ENCODE measurements at places on chromosomes 16 and 17.
A peak's percentile ranks its signal among the peaks of the same experiment; 100 is the strongest.

DNA sequence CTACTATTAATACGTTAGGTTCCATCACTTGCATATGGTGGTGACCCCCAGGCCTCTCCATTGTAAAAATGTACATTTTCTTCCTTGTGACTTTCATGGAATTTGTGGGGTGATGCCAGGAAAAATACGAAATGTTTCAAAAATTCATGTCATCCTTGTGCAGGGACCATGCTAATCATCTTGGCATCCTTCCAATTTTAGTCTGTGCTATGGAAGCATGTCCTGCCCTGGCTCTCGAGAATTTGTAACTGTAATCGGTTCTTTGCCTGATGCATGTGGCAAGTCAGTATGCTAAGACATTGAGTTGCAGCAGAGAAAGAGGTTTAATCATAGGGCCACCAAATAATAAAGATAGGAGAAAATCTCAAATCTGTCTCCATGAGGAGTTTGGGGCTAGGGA is 14.3 kb upstream of the GINS3 start:
- no peak overlapping the region for H3K27ac ChIP-seq
- no peak overlapping the region for H3K4me3 ChIP-seq
- no peaks in the 10 kb centered on the region for H3K36me3 ChIP-seq
- no peaks in the 10 kb centered on the region for H3K4me1 ChIP-seq

GRCh38 chr16:64617836-64618476 is 503.9 kb downstream of the CDH11 start:
- H3K27ac ChIP-seq, result no peak overlapping the region
- H3K4me1 ChIP-seq, result no peaks in the 10 kb centered on the region

- no peak for DNase-seq
- no peak overlapping the region for H3K27ac ChIP-seq
- H3K36me3 ChIP-seq, result peaks cover 3% of the 10 kb centered on the region
- H3K27me3 ChIP-seq, result no peaks in the 10 kb centered on the region
These were observed 9.4 kb upstream of the SLC52A1 start for GRCh38 chr17:5044630-5045029.

DNA sequence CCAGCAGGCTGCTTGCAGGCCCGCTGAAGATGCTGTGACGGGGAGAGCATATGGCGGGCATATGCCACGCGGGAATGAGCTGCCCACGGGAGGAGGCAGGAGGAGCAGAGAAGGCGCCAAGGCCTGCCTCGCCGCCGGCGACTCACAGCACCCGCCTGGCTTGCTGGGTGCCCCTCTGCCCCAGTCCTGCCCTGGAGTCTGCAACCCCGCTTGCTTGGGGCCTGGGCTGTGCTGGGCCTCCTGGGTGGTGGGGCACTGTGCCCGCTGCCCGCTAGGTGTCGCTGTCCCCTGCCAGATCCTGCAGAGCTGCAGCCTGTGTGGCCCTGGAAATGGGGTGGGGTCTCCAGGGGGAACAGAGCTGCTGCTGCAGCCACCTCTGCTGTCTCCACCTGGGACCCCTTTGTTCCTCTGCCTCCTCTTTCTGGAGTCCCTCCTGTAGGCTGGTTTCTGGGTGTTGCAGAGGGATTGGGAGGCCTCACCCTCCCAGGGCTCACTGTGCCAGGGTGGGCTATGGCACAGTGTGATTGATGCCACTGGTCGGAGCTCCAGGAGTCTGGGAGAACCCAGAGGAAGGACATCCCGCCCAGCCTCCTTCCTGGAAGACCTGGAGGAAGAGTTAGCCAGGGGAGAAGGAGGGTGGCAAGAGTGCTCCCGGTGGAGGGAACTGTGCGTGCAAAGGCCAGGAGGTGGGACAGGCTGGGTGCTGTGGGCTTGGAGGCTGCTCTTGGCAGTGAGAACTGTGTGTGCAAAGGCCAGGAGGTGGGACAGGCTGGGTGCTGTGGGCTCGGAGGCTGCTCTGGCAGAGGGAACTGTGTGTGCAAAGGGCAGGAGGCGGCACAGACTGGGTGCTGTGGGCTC is 141.0 kb upstream of the CIBAR2 start:
- no peaks in the 10 kb centered on the region for H3K36me3 ChIP-seq
- H3K27ac ChIP-seq, result no peak overlapping the region
- DNase-seq, result peak; percentile 68
- peaks cover 5% of the 10 kb centered on the region for H3K4me1 ChIP-seq

DNA sequence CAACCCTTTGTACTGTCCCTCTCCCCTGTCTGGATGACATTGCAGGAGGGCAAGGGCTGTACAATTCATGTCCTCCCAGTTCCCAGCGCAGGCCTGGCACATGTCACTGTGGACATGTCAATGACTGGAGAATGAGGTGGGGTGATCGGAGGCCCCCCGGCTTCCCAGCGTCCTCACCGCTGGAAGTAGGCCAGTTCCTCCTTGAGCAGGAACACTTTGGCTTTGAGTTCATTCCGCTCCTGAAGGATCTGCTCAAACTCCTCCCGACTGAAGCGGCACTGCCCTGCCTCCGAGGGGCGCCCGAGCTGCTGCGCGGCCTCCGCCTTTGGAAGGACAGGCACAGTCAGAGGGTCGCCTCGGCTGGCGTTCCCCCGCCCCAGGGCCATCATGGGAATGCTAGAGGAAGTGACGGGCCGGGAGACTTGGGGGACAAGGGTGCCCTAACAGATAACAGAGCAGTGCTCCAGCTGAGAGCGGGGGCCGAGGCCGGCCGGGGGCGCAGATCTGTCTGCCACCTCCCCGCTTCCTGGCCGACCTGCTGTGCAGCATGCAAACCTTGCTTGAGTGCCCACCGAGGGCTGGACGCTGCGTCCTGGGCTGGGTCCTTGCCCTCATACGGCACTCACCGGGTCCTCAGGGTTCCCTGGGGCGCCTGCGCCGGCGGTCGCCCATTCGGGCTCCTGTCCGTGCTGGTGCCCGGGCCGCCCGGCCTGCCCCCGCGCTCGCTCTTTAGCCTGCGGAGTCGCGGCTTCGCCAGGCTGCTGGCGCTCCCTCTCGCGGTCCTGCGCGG is 1.3 kb downstream of the RILP start:
- H3K36me3 ChIP-seq, result peaks cover 3% of the 10 kb centered on the region
- no peaks in the 10 kb centered on the region for H3K27me3 ChIP-seq
- peaks cover 34% of the 10 kb centered on the region for H3K4me1 ChIP-seq
- H3K27ac ChIP-seq, result no peak overlapping the region
- H3K4me3 ChIP-seq, result peak overlapping the region; percentile 67

GRCh38 chr16:19829844-19830692 is 54.6 kb downstream of the GPRC5B start:
- H3K27me3 ChIP-seq, result no peaks in the 10 kb centered on the region
- no peaks in the 10 kb centered on the region for H3K4me1 ChIP-seq
- no peak overlapping the region for H3K4me3 ChIP-seq
- no peak overlapping the region for H3K27ac ChIP-seq
- DNase-seq, result no peak

DNA sequence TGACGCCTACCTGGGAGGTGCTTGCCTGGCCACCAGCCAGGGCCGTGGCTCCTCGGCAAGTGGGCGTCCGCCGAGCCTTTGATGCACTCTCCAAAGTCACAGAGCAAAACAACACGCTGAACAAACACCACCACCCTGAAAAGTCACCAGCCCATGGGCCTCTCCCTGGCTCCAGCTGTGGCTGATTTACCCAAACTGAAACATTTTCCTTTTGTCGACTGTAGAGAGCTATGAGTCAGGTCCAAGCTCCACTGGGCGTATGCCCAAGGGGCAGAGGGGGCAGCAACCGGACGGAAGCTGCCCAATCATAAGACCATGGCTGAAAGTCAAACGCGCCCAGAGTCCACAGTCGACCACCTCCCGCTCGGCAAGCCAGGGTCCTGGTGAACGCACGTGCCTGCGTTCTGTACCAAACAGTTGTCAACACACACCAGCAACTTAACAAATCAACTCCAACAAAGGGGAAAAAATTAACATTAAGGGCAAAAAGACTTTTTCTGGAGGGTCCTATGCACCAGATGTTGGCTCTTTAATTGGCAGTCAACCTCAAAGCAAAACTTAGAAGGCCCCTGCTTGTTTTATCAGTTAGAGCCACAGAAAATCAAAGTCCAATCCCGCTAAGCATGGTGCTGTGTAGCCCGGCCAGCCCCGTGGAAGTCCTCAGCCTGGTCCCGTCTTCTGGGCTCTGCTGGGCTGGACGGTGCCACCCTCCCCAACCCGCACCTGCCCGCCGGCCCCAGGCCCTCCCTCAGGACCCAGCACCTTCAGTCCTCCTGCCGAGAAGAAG is 47.3 kb downstream of the TBC1D16 start:
- H3K4me3 ChIP-seq, result no peak overlapping the region
- DNase-seq, result peak; percentile 34
- H3K27me3 ChIP-seq, result no peaks in the 10 kb centered on the region
- H3K36me3 ChIP-seq, result peaks cover 4% of the 10 kb centered on the region

GRCh38 chr17:49551221-49552069 is 24.2 kb upstream of the NXPH3 start:
- no peak overlapping the region for H3K4me3 ChIP-seq
- peaks cover 2% of the 10 kb centered on the region for H3K4me1 ChIP-seq
- DNase-seq, result no peak
- no peak overlapping the region for H3K27ac ChIP-seq
- H3K36me3 ChIP-seq, result no peaks in the 10 kb centered on the region
- no peaks in the 10 kb centered on the region for H3K27me3 ChIP-seq

DNA sequence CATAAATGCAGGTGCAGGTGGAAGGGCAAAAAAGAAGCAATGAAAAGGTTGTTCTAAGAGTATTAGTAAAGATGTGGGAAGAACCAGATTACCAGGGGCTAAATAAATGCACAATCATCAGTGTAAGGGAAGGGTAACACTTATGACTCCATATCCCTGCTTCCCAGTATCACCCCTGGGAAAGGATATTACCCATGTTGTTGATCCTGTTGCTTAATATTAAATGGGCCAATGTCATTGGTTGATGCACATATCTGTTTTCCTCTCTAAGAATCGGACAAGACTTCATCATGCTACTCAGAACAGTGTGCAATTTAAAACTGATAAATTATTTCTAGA is 34.7 kb upstream of the ABCA6 start:
- no peaks in the 10 kb centered on the region for H3K27me3 ChIP-seq
- H3K36me3 ChIP-seq, result peaks cover 5% of the 10 kb centered on the region
- H3K4me1 ChIP-seq, result no peaks in the 10 kb centered on the region
- no peak for DNase-seq
- H3K27ac ChIP-seq, result no peak overlapping the region
- H3K4me3 ChIP-seq, result no peak overlapping the region

DNA sequence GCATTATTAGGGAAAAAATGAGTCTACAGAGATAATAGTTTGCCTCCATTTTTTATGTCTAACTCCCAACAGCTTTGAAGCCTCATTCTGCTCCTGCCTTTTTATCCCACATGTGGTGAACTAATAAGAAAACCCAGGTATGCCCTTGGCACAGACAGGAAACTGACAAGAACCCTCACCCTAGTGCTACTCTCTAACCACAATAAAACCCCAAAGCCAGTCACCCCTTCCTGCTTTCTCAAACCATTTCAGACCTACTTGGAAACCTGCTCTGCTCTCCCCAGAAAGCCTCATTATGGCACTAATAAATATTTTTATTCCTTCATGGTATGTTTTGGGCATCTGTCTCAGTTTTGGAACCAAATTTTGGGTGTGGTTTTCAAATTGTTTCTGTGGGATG is 3.9 kb upstream of the MARVELD3 start:
- DNase-seq, result no peak
- H3K27ac ChIP-seq, result no peak overlapping the region
- peaks cover 7% of the 10 kb centered on the region for H3K4me1 ChIP-seq
- peaks cover 17% of the 10 kb centered on the region for H3K27me3 ChIP-seq
- no peak overlapping the region for H3K4me3 ChIP-seq

DNA sequence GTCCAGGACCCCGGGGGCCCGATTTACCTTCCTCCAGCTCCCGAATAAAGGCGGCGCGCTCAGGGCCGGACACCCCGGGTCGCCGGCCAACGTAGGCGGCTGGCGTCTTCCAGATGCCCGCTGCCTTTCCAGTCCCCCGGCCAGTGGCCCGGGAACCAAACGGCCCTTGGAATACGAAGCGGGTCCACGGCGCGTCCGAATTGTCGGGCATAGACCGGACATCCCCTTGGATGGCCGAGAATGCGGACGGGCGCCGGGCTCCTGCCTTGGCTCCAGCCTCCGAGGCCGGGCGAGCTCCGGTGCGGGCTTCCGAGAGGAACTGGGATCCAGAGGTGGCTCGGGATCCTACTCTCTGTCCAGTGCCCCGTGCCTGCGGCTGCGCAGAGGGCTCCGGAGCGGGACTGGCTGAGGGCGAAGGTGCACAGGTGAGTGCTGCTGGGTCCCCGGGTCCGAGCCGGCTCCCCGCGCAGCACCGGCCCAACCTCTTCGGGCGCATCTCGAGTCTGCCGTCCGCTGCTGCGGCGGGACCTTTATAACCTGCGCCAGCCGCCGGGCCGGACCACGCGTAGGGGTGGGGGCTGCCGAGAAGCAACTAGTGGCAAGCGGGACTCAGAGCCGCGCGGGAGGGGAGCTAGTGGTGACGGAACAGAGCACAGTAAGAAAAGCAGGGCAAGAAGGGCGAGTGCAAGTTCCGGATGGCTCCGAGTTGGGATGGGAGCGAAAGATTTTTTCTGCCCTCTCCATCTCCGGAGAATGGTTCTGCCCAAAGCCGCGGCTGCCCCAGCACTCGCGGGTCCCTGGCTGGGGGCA is at the start of gene HAP1:
HAP1 (minus strand) TSS at position 505 of the 810 bp plus-strand sequence; CDS start at position 496, 9 bp downstream.
- H3K4me1 ChIP-seq, result peaks cover 7% of the 10 kb centered on the region
- H3K27me3 ChIP-seq, result peaks cover 71% of the 10 kb centered on the region
- H3K4me3 ChIP-seq, result peak within 1 kb of the TSS; percentile 36
- H3K36me3 ChIP-seq, result no peaks in the 10 kb centered on the region

- H3K27me3 ChIP-seq, result no peaks in the 10 kb centered on the region
- no peaks in the 10 kb centered on the region for H3K36me3 ChIP-seq
- no peak overlapping the region for H3K4me3 ChIP-seq
- no peak overlapping the region for H3K27ac ChIP-seq
- DNase-seq, result no peak
These were observed 100.9 kb downstream of the AMFR start for GRCh38 chr16:56324406-56324805.

GRCh38 chr16:717450-718245 is 2.7 kb downstream of the METRN start:
- no peak overlapping the region for H3K4me3 ChIP-seq
- DNase-seq, result no peak
- H3K27me3 ChIP-seq, result peaks cover 9% of the 10 kb centered on the region
- H3K36me3 ChIP-seq, result no peaks in the 10 kb centered on the region

DNA sequence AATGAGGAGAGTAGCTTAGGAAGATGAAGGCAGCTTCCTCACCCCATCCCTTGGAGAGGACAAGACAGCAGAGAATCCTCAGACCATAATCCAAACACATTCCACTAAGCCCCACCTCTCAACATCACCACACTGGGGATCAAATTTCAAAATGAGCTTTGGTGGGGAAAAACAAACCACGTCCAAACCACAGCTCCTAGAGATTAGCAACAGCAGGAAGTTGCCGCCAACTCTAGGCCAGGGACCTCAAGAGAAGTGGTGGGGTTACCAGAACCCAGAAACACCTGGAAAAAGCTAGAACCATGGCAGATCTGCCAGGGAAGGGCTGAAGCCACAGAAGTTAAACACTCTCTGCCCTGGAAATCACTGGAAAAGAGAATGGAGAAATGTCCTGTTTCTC is 571.6 kb downstream of the HS3ST4 start:
- peaks cover 10% of the 10 kb centered on the region for H3K4me1 ChIP-seq
- H3K27me3 ChIP-seq, result no peaks in the 10 kb centered on the region
- no peak overlapping the region for H3K27ac ChIP-seq
- H3K36me3 ChIP-seq, result no peaks in the 10 kb centered on the region
- DNase-seq, result no peak

Measured in activated naive CD8-positive, alpha-beta T cell treated with anti-CD3 and anti-CD28 coated beads for 36 hours (primary cell).